ENCODE measurements at places on chromosomes 11 and 22. TPM values are rescaled to one million over a fixed set of nuclear protein-coding genes. Genes with fewer than 3 reads are reported as not detected.

SLC5A1 gene
- total RNA-seq: not detected

TIMM10B gene
- total RNA-seq: 39.8 TPM

POU2AF2 gene
- not detected for total RNA-seq

DNA sequence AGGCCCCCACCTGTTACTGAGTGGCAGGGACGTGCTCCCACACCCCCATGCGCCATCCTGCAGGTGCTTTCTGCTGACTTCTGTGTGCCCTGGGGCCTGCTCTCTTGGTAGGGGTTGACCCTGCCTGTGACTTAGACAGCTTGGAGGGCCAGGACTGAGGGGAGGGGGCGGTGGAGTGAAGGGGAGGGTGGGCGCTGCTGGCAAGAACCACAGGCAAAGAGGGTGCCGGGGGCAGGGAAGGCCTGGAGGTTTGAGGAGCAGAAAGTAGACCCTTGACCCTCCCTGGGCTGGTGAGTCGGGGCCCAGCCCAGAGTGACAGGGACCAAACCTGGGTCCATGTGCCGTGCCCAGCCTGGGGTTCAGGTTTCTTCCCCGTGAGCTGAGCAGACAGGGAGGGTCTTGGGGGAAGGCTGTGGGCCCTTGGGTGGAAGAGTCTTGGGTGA, 17.8 kb downstream of the KCNQ1 start:
- peaks cover 18% of the 10 kb centered on the region for H3K27me3 ChIP-seq
- H3K27ac ChIP-seq: no peak overlapping the region
- H3K4me3 ChIP-seq: no peak overlapping the region
- H3K4me1 ChIP-seq: no peaks in the 10 kb centered on the region
- no peaks in the 10 kb centered on the region for H3K36me3 ChIP-seq
- no peak for DNase-seq

DNA sequence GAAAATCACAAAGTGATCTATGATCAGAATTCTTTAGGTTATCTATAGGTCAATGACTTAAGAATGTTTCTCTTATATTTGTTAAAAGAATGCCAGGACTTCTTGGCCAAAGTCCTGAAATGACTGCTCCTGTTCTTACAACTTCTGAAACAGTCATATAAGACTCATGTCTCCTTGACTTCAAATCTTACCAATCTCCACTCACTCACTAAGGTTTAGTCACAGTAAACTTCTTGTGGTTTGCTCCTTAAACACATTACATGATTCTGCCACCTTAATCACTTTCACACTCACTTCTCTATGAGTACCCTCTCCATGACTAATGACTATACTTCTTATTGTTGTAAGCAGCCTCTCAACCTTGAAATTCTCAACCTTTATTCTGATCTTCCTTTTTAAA, 648.7 kb upstream of the CCDC179 start:
- H3K4me3 ChIP-seq: no peak overlapping the region
- no peaks in the 10 kb centered on the region for H3K36me3 ChIP-seq
- no peaks in the 10 kb centered on the region for H3K27me3 ChIP-seq
- no peak overlapping the region for H3K27ac ChIP-seq
- no peak for DNase-seq
- H3K4me1 ChIP-seq: no peaks in the 10 kb centered on the region

GRCh38 chr22:46114518-46115387, 35.6 kb upstream of the PPARA start:
- no peak overlapping the region for H3K4me3 ChIP-seq
- no peak for DNase-seq
- H3K4me1 ChIP-seq: no peaks in the 10 kb centered on the region
- no peaks in the 10 kb centered on the region for H3K27me3 ChIP-seq
- H3K27ac ChIP-seq: no peak overlapping the region

GRCh38 chr11:44359162-44359561, 49.2 kb upstream of the ALX4 start:
- no peaks in the 10 kb centered on the region for H3K4me1 ChIP-seq
- DNase-seq: no peak
- H3K36me3 ChIP-seq: no peaks in the 10 kb centered on the region
- no peak overlapping the region for H3K4me3 ChIP-seq
- H3K27ac ChIP-seq: no peak overlapping the region
- H3K27me3 ChIP-seq: no peaks in the 10 kb centered on the region

DNA sequence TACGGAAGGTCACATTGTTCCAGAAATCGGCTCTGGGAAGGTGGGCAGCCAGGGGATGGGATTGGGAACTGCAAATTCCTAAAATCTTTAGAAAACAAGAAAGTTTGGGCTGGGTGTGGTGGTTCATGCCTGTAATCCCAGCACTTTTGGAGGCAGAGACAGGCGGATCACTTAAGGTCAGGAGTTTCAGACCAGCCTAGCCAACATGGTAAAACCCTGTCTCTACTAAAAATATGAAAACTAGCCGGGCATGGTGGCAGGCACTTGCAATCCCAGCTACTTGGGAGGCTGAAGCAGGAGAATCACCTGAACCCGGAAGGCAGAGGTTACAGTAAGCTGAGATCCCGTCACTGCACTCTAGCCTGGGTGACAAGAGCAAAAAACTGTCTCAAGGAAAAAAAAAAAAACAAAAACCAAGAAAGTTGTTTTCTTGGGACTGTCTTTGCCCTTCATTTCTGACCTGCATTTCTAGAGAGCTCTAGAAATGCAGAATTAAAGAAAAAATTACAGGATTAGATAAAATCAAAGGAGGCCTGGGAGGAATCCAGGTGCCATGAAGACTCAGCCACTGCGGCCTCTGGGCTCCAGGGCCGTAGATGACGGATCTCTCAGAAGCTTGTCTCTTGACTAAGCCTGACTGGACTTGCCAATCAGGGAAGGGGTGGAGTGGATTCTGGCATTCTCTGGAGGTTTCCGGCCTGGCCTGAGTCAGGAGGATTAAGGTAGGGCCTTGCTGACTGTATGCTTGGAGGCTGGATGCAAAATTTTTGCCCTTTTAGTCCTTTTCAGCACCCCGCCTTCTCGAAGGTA, 5.3 kb upstream of the MALAT1 start:
- no peak overlapping the region for H3K4me3 ChIP-seq
- H3K27me3 ChIP-seq: no peaks in the 10 kb centered on the region
- H3K36me3 ChIP-seq: no peaks in the 10 kb centered on the region
- peaks cover 32% of the 10 kb centered on the region for H3K4me1 ChIP-seq

DNA sequence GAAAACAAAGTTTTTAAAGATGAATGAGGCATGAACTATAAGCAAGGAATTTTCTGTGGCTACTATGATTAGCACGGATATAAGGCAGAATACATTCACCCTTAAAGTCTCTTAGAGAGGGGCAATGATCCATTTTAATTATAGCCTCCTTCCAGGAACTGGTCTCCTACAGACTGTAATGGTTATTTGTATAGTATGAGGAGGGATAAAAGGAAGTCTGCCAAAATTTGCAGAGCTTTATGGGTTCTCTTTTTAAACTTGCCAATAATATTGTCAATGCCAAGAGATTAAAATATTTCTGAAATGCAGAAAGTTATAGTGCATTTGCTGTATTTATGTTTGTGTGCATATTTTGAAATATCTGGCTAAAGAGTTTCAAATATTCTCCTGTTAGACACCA, 271.4 kb upstream of the LUZP2 start:
- no peaks in the 10 kb centered on the region for H3K36me3 ChIP-seq
- H3K4me1 ChIP-seq: no peaks in the 10 kb centered on the region
- no peak overlapping the region for H3K27ac ChIP-seq
- H3K27me3 ChIP-seq: no peaks in the 10 kb centered on the region
- H3K4me3 ChIP-seq: no peak overlapping the region

- H3K4me3 ChIP-seq: no peak overlapping the region
- no peaks in the 10 kb centered on the region for H3K4me1 ChIP-seq
- H3K27me3 ChIP-seq: no peaks in the 10 kb centered on the region
- no peak for DNase-seq
- no peaks in the 10 kb centered on the region for H3K36me3 ChIP-seq
- no peak overlapping the region for H3K27ac ChIP-seq
Observed at GRCh38 chr11:19802773-19803293, 90.2 kb downstream of the NAV2 start.

GRCh38 chr11:109745996-109746625, 324.1 kb downstream of the C11orf87 start:
- no peaks in the 10 kb centered on the region for H3K36me3 ChIP-seq
- no peaks in the 10 kb centered on the region for H3K27me3 ChIP-seq
- no peaks in the 10 kb centered on the region for H3K4me1 ChIP-seq
- no peak overlapping the region for H3K27ac ChIP-seq

GRCh38 chr22:24803064-24803542, 2.9 kb upstream of the SGSM1 start:
- no peaks in the 10 kb centered on the region for H3K4me1 ChIP-seq
- peak; percentile 95 for DNase-seq
- no peak overlapping the region for H3K4me3 ChIP-seq
- H3K27me3 ChIP-seq: peaks cover 6% of the 10 kb centered on the region
- no peak overlapping the region for H3K27ac ChIP-seq

DNA sequence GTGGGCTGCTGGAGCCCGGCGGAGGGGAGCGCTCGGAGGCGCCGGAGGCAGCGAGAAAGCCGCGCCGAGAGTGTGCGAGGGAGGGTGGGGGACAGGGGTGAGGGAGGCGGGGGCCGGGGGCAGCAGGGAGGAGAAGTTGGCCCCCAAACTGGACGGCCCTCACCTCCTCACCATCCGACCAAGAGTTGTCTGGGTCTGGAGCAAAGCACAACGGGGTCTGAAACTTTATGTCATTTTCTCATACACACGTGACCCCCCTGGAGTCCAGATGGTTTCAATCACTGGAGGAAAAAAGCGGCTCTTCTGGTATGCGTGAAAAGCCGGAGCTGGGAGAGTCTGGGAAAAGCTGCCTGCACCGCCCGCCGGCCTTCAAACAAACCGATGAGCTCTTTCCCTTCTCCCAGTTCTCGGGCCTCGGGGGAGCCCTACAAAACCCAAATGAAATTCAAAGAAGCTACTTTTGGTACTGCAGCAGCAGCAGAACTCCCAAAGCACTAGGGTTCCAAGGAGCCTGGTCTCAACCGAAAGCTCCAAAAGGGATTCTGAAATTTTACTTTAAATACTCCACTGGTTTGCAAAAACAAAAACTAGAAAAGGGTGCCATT, 39.7 kb upstream of the AKIP1 start:
- H3K36me3 ChIP-seq: no peaks in the 10 kb centered on the region
- peak overlapping the region; percentile 96 for H3K4me3 ChIP-seq
- peaks cover 13% of the 10 kb centered on the region for H3K4me1 ChIP-seq
- H3K27ac ChIP-seq: peak overlapping the region; percentile 76
- peak; percentile 86 for DNase-seq

GRCh38 chr22:29330753-29331152, 15.3 kb upstream of the RASL10A start:
- peaks cover 56% of the 10 kb centered on the region for H3K36me3 ChIP-seq
- H3K4me1 ChIP-seq: no peaks in the 10 kb centered on the region
- H3K4me3 ChIP-seq: no peak overlapping the region
- H3K27me3 ChIP-seq: no peaks in the 10 kb centered on the region
- DNase-seq: no peak
- H3K27ac ChIP-seq: no peak overlapping the region

- H3K4me3 ChIP-seq: no peak overlapping the region
- no peaks in the 10 kb centered on the region for H3K36me3 ChIP-seq
Observed at GRCh38 chr11:76329084-76329648, 51.8 kb downstream of the THAP12 start.

DNA sequence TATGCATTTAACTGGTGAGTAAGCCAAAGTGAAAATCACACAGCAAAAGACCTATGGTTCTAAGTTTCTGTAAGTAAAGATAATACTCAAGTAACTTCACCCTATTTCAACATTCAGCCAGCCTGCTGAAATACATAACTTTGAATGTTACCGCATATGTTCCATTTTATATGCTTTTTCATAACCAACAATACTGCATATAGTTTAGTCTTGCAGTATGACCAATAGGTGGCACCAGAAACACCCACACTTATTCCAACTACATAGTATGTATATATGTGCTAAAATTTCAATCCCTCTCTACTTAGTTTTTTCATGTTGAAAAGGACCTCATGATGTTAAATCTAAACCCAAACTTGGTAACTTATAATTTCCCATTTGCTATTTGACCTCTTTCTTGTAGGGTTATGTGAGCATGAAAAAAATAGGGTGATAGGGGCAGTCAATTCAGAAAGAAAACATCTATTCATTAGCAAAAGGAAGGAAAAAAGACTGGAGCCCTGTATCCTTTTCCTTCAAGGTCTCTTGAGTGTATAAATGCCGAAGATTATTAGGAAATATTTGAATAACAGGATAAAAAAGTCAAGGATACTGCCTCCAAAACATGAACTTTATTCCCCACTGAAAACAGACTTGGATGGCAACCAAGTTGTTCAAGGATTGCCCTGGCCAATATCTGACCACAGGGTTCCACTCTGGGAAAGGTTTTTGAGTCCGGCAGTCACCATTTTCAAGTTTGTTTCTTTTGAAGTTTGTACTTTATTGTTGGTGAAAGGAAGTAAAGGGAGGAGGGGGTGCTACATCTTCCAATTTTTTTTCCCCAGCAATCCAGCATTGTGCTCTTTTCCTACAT, 23.8 kb upstream of the FZD4 start:
- H3K4me3 ChIP-seq: no peak overlapping the region
- H3K27ac ChIP-seq: no peak overlapping the region
- DNase-seq: no peak

DNA sequence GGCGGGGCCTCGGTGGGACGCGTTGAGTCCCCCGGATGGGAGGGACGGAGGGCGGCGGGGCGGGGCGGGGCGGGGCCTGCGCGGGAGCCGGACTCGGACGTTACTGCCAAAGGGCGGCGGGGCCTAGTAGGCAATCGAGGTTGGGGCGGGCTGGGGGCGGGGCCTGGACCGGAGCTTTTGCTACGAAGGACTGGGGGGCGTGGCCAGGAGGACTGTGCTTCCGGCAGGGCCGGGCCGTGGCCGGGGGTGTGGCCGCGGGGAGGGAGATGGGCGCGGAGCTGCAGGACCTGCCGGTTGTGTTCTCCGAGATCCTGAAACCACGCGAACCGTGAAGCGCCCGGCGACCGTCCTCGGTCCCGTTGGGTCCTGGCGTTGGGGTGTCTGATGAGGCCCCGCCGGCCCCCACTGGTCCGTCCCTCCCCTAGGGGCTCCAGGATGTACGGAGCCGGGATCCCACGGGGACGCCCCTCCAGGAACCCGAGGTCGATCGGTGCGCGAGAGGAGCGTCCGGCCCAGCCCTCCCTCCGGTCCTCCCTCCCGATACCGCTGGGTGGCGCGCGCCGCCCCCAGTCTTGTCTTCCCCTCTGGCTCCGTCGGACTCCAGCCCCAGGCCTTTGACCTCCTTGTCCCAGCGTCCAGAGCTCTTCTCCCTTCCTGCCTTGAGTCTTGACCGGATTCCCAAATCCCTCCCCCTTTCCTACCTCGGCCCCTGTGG, 648 bp upstream of the NUDT8 start:
- H3K27ac ChIP-seq: peak overlapping the region; percentile 83
- no peaks in the 10 kb centered on the region for H3K36me3 ChIP-seq
- H3K4me3 ChIP-seq: peak overlapping the region; percentile 78
- no peaks in the 10 kb centered on the region for H3K27me3 ChIP-seq
- DNase-seq: peak; percentile 100

Data from endodermal cell (in vitro differentiated cells).